ENCODE measurements at places on chromosomes 5 and 9. TPM values are rescaled to one million over a fixed set of nuclear protein-coding genes. Genes with fewer than 3 reads are reported as not detected.

DNA sequence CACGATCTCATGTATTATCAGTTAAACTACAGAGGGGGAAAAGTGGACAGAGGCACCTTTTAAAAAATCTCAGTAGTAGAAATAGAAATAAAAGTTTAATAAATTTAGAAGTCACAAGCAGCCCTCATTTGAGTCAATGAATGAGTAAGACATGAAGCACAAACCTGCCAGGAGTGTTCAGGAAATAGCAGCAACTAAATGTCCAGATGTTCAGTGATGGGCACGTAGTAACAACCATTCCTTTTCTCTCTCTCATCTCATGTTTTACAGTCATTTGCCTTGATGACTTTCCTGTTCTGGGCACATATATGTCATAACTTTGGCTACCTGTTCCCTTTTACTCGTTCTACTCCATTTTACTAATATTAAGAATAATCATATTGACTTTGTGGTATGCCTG is 17.7 kb downstream of the ISOC1 start:
- peak overlapping the region; percentile 41 for H3K27ac ChIP-seq
- DNase-seq: no peak
- no peaks in the 10 kb centered on the region for H3K36me3 ChIP-seq
- no peaks in the 10 kb centered on the region for H3K27me3 ChIP-seq

FAXDC2 gene
- total RNA-seq: 30.0 TPM

DNA sequence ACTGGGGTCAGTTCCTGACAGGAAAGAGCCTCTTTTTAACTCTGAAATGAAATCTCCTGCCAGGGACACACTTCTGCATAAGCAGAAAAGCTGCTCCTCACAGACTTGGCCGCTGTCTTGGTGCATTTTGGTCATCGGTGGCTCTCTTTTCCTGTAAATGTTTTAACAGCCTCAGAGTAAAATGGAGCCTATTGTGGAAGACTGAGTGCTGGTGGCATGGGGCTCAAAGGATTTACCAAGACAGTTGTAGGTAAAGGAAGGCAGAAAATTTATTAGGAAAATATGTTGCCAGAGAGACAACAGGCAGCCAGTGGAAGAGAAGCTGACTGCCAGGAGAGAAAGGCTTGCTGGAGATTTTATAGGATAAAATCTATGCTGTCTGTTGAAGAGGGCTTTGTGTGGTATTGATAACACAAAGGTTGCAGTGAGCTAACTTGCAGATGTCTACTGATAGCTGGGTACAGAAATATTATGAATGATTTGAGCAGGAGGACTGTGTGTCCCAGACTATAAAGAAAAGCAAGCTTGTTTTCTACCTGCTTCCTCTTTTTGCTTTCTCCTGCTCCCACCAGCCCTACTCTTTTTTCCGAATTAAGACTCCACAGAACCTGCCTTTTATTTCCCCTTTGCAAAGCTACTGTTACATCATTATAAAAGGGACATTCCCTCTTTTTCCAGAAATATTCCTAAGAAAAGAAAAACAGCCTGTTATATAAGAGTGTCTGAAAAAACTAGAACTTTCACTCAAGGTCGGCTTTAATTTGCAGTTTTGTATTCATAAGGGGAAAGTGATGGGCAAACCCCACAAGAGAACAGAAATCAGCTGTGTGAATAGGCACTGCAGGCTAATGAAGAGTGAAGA is 27.9 kb upstream of the IFNA14 start:
- DNase-seq: no peak
- no peaks in the 10 kb centered on the region for H3K4me1 ChIP-seq
- no peaks in the 10 kb centered on the region for H3K27me3 ChIP-seq

LHX2 gene
- not detected for total RNA-seq

GRCh38 chr5:78985725-78986223 is 664 bp upstream of the ARSB start:
- peak overlapping the region; percentile 98 for H3K4me3 ChIP-seq
- H3K4me1 ChIP-seq: peaks cover 9% of the 10 kb centered on the region
- H3K27ac ChIP-seq: peak overlapping the region; percentile 100
- no peaks in the 10 kb centered on the region for H3K27me3 ChIP-seq
- DNase-seq: peak; percentile 38

GRCh38 chr9:9536523-9536922 is 1076.3 kb downstream of the PTPRD start:
- H3K36me3 ChIP-seq: no peaks in the 10 kb centered on the region
- no peak overlapping the region for H3K4me3 ChIP-seq
- no peaks in the 10 kb centered on the region for H3K27me3 ChIP-seq
- H3K4me1 ChIP-seq: no peaks in the 10 kb centered on the region

PLEKHG4B gene
- 0.37 TPM for total RNA-seq

DNA sequence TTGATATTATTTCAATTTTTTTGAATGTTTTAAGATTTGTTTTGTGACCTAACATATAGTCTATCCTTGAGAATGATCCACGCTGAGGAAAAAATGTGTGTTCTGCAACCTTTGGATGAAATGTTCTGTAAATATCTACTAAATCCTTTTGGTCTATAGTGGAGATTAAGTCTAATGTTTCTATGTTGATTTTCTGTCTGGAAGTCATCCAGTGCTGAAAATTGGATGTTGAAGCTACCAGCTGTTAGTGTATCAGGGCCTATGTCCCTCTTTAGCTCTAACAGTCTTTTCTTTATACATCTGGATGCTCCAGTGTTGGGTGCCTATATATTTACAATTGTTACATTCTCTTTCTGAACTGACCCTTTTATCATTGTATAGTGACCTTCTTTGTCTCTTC is 422.3 kb downstream of the TMEM232 start:
- H3K4me1 ChIP-seq: no peaks in the 10 kb centered on the region
- H3K4me3 ChIP-seq: no peak overlapping the region
- no peaks in the 10 kb centered on the region for H3K36me3 ChIP-seq
- no peak overlapping the region for H3K27ac ChIP-seq

COL23A1 gene
- total RNA-seq: 7.6 TPM

GRCh38 chr9:128768606-128769005 is 3.1 kb downstream of the ZER1 start:
- no peak for DNase-seq
- H3K27me3 ChIP-seq: no peaks in the 10 kb centered on the region
- no peaks in the 10 kb centered on the region for H3K4me1 ChIP-seq

GRCh38 chr5:160311491-160312133 is 752 bp downstream of the CCNJL start:
- H3K27me3 ChIP-seq: no peaks in the 10 kb centered on the region
- no peaks in the 10 kb centered on the region for H3K4me1 ChIP-seq
- peak overlapping the region; percentile 42 for H3K4me3 ChIP-seq
- DNase-seq: peak; percentile 18
- H3K36me3 ChIP-seq: no peaks in the 10 kb centered on the region

DNA sequence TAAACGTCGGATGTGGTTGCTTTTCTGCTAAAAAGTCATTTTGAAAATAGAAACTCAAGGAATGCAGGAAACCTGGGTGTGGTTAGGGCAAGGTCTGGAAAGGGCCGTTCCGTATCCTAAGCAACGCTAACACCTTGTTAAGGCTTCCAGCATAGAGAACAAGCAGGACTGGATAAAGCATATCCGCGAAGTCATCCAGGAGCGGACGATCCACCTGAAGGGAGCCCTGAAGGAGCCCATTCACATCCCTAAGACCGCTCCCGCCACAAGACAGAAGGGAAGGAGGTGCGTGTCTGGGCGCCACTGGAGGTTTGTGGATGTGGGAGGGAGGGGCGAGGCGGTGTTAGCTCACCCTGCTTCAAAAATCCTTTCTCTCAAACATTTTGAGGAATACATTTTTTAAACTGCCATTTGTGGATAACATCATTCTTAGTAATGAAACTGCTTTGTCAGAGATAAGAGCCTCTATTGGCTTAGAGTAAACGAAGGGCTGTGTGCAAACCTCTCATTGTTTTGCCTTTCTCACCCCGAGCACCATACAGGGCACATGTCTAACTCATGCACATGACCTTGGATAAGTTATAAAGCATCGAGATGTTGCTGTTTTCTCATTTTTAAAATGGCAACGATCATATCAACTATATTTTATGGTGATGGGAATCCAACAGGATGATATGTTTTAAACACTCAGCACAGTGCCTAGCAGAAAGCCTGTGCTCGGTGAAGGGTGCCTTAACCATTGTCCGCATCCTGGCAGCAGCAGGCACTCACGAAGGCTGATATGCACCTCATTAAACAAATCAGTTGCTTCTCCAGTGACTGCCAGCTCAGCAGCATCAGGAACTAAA is 175.7 kb upstream of the OTULINL start:
- no peak for DNase-seq
- no peaks in the 10 kb centered on the region for H3K36me3 ChIP-seq
- no peaks in the 10 kb centered on the region for H3K27me3 ChIP-seq
- no peak overlapping the region for H3K4me3 ChIP-seq

GRCh38 chr5:107764976-107765804 is 94.5 kb upstream of the EFNA5 start:
- no peaks in the 10 kb centered on the region for H3K36me3 ChIP-seq
- H3K27ac ChIP-seq: no peak overlapping the region
- no peaks in the 10 kb centered on the region for H3K4me1 ChIP-seq

- DNase-seq: no peak
- no peaks in the 10 kb centered on the region for H3K27me3 ChIP-seq
- H3K4me3 ChIP-seq: no peak overlapping the region
- H3K4me1 ChIP-seq: no peaks in the 10 kb centered on the region
- H3K27ac ChIP-seq: no peak overlapping the region
Observed at GRCh38 chr5:146540414-146540813, 24.4 kb upstream of the GPR151 start.

DNA sequence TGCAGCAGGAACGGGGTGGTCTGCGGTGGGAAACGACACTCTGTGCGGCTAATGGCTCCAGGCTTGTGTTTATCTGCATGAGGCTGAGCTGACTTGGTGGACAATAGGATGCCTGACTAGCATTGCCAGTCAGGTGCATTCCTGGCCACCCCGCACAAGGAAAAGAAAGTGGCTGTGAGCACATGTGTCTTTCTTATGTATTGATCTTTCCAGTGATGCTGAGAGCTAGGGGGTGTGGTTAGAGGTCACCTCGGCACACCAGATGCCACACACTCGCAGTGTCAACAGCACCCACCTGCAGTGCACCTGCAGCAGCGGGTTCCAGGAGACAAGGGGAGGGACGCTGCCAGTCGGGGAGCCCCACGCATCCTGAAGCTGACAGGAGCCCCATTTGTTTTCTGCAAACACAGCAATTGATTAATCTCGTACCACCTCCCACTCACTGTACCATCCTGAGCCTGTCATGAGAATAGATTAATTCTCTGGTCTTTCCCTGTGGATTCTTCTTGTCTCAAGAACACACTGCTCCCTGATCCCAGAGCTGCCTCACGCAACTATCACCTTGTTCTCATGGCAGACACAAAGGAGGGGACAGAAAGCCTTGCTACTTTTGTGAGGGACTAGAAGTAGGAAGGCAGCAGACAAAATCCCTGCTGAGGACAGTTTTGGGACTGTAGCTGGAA is 251.7 kb upstream of the WWC1 start:
- H3K27me3 ChIP-seq: no peaks in the 10 kb centered on the region
- no peak for DNase-seq
- H3K4me1 ChIP-seq: no peaks in the 10 kb centered on the region
- H3K4me3 ChIP-seq: no peak overlapping the region
- H3K36me3 ChIP-seq: no peaks in the 10 kb centered on the region
- no peak overlapping the region for H3K27ac ChIP-seq

- peaks cover 12% of the 10 kb centered on the region for H3K4me1 ChIP-seq
- H3K4me3 ChIP-seq: no peak overlapping the region
Observed at GRCh38 chr9:113616621-113617496, 153.3 kb downstream of the RGS3 start.

DNA sequence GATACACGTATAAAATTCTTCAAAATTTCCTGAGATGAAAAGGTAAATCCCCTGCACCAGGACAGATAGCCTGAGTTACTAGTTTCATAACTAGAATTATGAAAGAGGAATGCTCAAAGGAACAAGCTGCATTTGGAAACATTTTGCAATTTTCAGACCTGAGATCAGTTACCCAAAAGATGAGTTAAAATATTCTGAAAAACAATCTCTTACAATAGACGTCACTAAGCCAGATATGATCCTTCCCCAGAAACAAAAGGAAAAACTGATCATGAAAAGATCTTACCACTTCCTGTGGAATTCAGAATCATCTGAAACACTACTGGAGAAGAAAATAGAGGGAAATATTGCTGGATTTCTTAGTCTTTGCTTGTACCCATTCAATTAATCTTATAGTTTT is 204.7 kb downstream of the ARRDC3 start:
- H3K27ac ChIP-seq: peak overlapping the region; percentile 64
- DNase-seq: no peak
- H3K4me1 ChIP-seq: no peaks in the 10 kb centered on the region
- H3K27me3 ChIP-seq: no peaks in the 10 kb centered on the region
- H3K36me3 ChIP-seq: no peaks in the 10 kb centered on the region

DNA sequence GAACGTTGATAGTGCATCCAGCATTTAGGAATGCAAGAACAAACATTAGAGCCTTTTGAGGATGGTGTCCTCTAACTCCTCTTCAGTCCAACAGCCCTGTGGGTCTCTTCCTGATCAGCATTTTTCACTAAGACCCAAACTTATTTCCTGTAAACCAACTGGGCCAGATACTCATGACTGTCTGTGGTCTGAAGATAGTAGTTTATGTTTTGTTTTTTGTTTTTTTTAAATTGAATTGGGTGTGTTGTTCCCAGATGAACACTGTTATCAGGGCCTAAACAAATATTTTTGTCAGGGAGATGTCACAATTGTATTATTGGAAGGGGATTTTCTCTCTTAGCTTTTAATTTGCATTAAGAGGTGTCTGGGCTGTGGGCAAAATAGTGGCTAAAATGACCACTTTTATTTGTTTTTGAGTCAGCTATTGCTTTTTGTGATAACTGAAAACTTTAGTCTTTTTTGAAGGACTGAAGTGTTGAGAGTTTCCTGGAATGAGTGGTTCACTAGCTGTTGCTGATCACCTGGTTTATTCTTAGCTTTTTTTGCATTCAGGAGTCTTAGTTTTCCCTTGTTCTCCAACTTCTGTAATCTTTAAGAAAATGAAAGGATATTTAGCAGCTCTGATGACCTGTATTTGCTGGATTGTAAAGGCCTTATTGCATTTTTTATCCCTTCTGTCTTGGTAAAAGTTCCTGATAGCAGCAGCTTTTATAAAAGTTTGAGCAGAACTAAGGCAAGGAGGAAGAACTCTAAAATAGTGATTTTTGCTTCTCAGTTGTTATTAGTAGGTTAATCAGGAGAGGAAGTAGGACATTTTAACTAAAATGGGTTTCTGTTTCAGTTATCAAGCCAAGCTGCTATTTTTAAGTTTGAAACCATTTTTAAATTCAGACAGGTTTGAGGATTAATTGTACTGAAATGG is 5.5 kb downstream of the MAN2A1 start:
- no peaks in the 10 kb centered on the region for H3K27me3 ChIP-seq
- H3K36me3 ChIP-seq: no peaks in the 10 kb centered on the region
- DNase-seq: no peak
- no peak overlapping the region for H3K4me3 ChIP-seq

- DNase-seq: no peak
- no peaks in the 10 kb centered on the region for H3K36me3 ChIP-seq
- H3K4me1 ChIP-seq: no peaks in the 10 kb centered on the region
- no peaks in the 10 kb centered on the region for H3K27me3 ChIP-seq
Observed at GRCh38 chr9:129060991-129061390, 19.9 kb upstream of the DOLPP1 start.

DNA sequence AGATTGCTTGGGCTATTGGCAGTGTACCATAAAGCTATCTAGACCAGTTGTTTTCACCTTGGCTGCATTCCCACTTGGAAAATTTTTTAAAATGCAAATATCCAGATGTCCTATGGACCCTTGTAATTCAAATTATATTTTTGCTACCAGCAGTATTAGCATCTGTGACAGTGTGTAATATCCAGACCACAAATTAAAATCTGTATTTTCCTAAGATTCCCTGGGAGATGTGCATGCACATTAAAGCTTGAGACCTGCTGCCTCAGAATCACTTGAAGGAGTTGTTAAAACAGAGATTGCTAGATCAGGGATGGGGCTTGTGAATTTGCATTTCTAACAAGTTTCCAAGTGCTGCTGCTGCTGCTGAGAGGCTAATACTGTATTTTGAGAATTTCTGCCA is 381.2 kb upstream of the PDE4D start:
- no peaks in the 10 kb centered on the region for H3K27me3 ChIP-seq
- no peaks in the 10 kb centered on the region for H3K36me3 ChIP-seq
- H3K27ac ChIP-seq: no peak overlapping the region
